GM04504 (cell line): ENCODE measurements at places on chromosomes 5 and 9.
A peak's percentile ranks its signal among the peaks of the same experiment; 100 is the strongest.

DNA sequence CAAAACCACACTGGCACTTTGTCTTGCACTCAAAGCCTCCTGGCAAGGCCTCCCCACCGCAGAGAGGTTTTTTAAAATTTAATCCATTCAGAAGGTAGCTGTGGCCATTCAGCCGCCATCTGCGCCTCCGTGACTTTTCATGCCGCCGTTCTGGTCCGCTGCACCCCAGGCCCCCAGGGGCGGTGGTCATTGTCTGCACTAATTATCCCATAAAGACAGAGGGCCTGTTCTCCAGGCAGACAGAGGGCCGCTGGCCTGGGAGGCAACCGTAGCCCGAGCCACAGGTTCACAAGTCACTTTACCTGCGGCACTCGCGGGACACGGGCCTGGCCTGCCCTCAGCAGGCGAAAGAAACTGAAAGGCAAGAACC lies 49.4 kb downstream of the EXD3 start:
- no peak for DNase-seq

- no peak for DNase-seq
These were observed 1216.5 kb upstream of the CDH9 start for GRCh38 chr5:28254846-28255245.

GRCh38 chr9:128523199-128523925 lies 18.8 kb downstream of the GLE1 start:
- no peak for DNase-seq

DNA sequence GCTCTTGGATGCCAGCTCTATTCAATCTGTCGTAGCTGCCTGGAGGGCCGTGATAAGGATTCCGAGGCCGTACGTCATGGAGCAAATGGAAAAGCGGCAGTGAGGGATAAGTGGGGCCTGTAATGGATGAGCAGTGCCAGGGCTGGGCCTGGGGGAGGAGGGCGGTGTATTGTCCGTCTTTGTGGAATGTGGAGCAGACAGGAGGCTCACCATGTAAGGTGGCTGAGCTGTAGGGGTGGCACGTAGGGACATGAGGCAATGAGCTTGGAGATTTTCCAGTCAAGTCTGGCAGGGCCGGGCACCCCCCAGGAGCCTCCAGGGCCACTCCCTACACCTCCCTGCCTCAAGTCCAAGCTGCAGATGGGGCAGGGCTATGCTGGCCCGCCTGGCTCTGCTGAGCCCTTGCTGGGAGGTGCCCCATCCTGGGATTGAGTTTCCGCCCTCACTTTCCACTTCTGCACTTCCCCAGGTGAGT lies 29.2 kb downstream of the NCS1 start:
- DNase-seq: no peak

- DNase-seq: no peak
These were observed 2.3 kb downstream of the FBXO38 start for GRCh38 chr5:148386041-148386440.

DNA sequence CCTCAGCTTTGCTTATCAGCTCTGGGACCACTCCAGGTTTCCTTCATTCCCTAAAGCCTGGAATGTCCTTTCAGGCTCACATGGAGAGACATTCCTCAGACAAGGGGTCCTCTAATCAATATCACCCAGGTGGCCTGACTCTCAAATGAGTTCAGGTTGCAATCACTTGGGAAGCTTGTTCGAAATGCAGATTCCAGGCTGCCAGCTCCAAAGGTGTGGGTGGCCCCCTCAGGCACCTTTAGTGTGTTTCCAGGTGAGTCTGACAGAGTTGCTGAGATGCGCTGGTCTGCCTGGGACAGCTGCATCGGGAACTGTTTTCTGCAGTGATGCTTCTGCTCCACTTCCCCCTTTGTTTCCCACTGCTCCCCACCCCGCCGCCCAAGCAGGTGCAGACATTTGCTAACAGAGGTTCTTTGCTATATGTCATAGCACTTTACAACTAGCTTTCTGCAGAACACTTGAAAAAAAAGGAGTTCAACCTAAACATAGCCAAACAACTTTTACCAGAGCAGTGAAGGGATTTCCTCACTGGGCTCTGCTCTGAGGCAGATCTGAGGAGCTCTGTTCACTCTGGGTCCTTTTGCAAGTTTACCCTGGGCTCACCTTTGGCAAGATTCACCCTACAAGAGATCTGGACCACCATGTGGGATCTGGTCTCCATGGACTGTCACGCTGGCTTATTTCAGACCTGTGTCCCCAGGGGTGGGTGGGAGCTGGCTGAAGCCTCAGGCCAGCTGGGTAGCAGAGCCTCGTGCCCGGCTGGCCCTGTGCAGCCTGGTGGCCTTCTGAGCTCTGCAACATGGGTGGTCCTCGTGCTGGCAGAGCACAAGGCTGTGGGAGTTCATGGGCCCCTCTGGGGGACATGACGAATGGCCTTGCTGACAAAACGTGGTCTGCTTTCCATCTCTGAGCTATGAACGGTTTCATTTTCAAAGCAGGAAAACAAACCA lies 539.6 kb downstream of the CCDC171 start:
- no peak for DNase-seq

GRCh38 chr5:150623152-150623877 lies 17.1 kb upstream of the SYNPO start:
- DNase-seq: no peak

DNA sequence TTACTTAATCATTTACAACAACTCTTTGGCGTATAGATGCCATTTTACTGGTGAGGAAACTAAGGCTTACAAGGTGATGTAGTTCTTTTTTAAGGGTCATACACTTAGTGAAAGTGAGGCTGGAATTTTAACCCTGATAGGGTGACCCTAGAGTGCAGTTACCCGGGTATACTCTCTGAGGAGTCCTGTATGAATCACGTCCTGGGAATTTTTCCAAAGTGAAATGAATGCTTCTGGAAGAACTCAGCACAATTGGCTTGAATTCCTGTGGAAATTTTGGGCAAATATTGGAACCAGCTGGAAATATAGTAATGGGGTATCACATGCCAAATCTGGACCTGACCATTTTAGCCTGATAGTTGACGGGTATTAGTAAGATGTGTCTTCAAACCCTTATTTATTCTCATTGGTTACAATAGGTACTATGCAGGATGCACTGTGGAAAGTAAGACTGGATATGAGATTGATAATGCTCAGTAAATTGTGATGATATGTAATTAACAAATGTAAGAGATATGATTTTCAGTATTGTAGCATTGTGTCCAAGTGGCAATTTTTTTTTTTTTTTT lies 14.8 kb downstream of the SUB1 start:
- peak; percentile 84 for DNase-seq

GRCh38 chr5:14351845-14352712 lies 208.9 kb downstream of the TRIO start:
- peak; percentile 23 for DNase-seq

DNA sequence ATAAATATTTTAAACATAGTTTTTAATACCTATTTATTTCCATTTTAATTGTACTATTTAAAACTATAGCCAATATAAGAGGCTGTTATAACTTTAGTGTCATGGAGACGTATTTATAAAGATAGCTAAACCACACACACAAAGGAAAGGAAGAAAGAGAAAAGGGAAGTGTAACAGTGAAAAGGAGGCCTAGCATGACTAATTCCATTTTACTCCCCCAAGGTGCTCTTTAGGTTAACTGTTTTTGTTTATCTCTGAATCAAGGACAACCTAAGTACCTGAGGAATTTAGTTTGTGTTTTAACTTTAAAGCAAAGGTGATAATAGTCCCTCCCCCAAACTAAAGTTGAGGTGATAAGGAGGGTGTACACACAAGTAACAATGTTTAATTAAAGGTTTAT lies 1188.9 kb upstream of the C9orf72 start:
- no peak for DNase-seq

DNA sequence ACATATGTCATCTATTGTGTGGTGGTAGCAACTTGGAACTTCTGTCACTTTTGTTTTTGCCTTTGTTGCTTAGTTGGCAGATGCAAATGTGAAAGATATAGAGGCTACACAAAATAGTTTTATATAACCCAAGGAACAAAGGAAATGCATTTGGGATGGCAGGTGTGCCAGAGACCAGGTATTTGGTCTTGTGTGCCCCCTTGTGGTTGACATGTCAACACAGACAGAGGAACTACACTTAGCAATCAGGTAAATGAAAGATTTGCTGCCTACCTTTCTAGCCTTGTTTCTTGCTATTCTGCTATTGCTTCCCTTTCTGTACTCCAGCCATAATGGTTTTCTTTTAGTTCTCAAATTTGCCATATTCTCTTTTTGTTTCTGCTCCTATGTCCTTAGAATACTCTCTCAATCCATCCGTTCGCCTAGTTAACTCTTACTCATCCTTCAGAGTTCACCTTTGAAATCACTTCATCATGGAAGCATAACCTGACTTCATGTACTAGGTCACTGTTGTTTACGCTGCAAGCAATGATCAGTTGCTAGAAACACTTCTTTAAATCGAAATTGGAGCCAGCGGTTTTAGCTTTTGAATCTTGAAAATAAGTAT lies 119.5 kb downstream of the TRPM3 start:
- DNase-seq: no peak

GRCh38 chr5:150134198-150134588 lies 21.5 kb downstream of the PDGFRB start:
- no peak for DNase-seq

GRCh38 chr5:5344051-5344571 lies 78.4 kb upstream of the ICE1 start:
- no peak for DNase-seq

DNA sequence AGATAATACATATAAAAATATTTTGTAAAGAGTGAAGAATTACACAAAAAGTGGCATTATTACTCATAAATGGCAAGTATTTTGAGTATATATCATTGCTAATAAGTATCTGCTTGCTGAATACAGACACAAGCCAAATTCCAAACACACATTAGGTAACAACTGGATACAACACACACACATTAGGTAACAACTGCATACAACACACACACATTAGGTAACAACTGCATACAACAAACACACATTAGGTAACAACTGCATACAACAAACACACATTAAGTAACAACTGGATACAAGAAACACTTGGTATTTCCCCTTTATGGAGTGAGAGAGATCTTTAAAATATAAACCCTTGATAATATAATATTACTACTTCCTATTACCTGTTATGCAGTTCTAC lies 13.2 kb downstream of the LRRC14B start:
- DNase-seq: no peak

DNA sequence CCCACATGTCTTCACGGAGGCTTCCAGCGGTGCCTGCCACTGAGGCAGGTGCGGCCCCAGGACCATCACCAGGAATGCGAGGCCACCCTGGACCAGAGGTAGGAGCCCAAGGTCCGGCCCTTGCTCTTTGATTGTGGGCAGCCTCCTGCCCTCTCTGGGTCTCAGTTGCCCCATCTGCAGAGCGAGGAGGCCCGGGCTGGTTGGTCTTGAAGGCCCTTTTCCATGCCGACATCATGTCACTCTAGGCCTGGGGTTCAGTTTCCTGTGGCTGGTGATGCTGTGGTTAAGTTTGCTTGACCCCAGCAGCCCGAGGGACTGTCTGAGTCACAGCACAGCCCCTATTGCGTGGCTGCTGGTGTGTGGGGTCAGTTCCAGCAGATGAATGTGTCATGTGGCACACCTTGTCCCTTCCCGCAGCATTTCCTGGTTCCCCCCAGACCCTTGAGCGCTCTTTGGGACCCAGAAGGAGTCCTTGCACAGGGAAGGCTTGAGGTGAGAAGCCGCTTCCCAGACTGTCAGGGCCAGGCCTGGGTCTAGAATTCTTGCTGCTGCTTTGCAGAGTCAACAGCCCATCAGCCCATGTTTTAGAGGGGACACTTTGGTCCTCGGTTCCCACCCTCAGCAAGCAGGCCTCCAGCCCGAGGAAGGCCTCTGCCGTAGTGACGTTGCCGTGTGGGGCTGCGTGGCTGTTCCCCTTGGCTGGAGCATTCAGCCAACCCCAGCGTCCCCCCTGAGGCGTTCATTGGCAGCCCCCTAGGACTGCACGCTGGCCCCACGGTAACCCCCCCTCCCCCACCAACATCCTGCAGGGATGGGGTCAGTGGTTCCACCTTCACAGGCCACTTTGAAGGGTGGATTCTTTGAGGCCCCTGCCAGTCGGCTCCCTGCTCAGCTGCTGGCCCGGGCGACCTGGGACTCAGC lies 31.0 kb upstream of the HMCN2 start:
- DNase-seq: no peak

DNA sequence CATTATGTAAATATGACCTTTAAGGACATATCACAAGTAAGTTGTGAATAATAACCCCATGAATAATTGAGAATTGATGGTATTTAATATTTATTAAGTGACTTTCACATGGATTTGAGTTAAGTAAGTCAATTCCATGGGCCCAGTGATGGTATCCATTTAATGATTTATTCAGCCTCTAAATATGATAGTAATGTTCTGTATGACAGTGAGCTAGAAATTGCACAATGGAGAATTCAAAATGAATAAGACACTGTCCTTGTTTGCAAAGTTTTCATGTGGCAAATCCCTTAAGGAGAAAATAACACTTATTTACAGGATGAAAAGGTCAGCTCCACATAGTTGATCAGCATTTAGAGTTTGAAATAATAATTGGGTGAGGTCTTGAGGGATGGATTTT lies 160.7 kb downstream of the PDE4D start:
- no peak for DNase-seq

GRCh38 chr9:16921855-16922254 lies 51.4 kb upstream of the BNC2 start:
- no peak for DNase-seq

DNA sequence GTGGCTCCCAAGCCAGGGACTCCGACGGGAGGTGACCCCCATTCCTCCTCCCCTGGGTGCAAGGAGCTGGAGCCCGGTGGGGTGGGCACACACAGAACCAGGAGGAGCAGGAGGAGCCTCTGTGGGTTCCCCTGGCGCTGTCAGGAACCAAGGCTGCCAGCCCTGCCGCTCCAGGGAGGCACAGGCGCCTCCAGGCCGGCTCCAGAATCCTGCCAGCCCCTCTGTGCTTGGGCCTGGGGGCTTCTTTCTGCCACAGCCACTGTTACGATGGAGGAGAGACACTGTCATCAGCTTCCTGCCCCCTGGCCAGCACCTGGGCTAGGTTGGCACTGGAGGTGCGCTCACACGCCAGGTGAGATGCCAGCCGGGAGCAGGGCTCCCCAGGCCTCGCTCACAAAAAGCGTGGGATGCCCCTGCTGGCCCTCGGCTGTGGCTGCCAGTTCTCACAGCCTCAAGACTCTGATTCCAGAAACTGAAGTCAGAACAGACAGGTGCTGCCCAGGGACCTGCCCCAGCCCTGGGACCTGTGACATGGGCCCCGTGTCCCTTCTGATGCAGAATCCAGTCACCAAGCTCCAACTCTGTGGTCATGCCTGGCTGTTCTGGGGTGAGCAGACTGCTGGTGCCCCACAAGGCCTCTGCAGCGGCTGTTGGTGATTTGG lies 37.4 kb upstream of the UBAC1 start:
- no peak for DNase-seq

- DNase-seq: no peak
These were observed 7.6 kb downstream of the S1PR3 start for GRCh38 chr9:88998911-88999310.

- no peak for DNase-seq
These were observed 23.0 kb upstream of the ZNF366 start for GRCh38 chr5:72530196-72530595.

GRCh38 chr5:135025730-135026644 lies 8.0 kb downstream of the PITX1 start:
- no peak for DNase-seq
